ENCODE measurements at places on chromosomes 3 and 15.

- DNase-seq: no peak
Measured at GRCh38 chr3:81829937-81830336, 68.5 kb upstream of the GBE1 start.

DNA sequence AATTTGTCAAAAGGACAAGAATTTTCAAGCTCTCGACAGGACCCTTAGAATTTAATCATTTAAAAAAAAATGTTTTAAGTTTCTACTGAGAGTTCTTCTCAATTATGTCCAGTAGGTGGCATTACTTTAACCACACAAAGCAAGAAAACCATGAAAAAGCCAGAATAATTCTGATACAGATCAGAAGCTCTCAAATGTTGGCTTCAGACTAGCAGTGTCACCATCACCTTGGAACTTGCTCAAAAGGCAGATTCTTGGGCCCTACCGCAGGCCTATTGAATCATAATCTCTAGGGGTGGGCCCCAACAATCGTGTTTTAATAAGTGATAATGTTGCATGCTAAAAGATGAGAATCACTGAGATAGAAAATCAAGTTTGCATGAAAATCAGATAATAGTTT, 99.5 kb upstream of the KCNMB2 start:
- no peak for DNase-seq

- DNase-seq: no peak
Measured at GRCh38 chr3:70010346-70010745, 10.8 kb downstream of the SAMMSON start.

DNA sequence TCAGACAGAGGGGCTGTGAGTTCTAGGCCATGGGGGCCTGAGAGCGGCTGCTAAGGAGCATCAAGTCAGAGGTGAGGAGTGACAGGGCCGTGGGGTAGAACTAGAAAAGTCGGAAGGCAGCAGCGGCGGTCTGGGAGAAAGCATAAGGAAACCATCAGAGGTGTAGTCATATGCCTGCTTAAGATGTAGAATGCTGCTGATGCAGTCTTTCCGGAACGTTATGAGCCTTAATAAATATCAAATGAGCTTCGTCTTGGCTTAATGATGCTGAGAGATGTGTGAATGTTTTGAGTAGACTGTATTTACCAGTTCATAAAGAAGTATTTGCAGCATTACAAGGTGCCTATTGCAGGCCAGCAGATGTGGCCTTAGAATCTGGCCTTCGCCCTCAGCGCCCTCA, 15.2 kb downstream of the ATG7 start:
- DNase-seq: no peak

- peak; percentile 95 for DNase-seq
Measured at GRCh38 chr3:120742198-120742848, at the start of the genes GTF2E1 and RABL3. Gene GTF2E1, plus strand, starts transcription at chr3:120742744. Its CDS starts 7,809 bp downstream, at chr3:120750553. Gene RABL3, minus strand, starts transcription at chr3:120742516. Its CDS starts 9 bp downstream, at chr3:120742507.

DNA sequence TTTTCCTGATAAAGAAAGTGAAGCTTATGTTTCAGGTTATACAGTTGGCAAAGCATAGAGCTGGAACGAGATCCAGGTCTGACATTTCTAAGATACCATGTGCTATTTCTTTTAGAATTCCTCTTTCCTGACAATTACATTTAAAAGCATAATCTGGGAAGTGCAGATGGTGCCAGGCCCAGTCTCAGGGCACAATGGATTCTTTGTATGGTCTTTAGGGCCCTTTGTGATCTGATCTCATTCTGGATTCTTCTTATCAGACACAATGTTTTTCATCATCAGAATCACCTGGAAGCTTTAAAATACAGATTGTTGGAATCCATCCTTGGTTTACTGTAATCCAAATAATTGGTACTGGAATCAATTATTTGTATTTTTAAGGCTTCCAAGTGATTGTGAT, 18.6 kb upstream of the GLCE start:
- DNase-seq: no peak

- no peak for DNase-seq
Measured at GRCh38 chr3:139561959-139562676, 22.6 kb upstream of the RBP1 start.

GRCh38 chr3:8480699-8481098, 20.9 kb upstream of the LMCD1 start:
- no peak for DNase-seq

Measured in activated CD8-positive, alpha-beta memory T cell treated with anti-CD3 and anti-CD28 coated beads, Interleukin-2, amount 50 U/mL, for 48 hours (primary cell).